Activated naive CD4-positive, alpha-beta T cell (primary cell): ENCODE measurements at places on chromosomes 4 and X.

DNA sequence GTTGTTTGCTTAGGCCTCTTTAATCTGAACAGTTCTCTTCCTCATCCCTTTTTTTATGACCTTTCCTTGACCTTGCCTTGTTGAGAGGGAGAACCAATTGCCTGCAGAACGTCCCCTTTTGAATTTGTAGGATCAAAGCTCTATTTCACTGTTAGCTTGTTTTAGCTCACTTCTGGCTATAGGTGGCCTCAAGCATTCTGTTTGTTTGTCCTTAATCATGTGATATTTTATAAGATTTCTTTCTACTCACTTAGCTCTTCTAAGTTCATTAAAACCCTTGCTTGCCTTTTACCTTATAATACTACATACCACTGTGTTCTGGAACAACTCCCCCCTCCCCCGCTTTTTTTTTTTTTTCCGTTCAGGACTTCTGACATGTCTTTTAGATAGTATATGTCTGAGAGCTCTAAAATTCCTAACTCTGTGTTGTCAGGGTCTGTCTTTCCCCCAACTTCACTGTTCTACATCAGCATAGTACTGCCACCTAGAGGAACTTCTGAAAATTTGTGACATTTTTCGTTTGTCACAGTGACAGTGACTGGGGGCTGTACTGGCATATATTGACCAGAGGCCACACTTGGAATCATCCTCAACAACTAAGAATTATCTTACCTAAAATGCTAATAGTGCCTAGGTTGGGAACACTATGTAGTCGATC lies 128.5 kb downstream of the LARP7 start:
- DNase-seq: no peak

DNA sequence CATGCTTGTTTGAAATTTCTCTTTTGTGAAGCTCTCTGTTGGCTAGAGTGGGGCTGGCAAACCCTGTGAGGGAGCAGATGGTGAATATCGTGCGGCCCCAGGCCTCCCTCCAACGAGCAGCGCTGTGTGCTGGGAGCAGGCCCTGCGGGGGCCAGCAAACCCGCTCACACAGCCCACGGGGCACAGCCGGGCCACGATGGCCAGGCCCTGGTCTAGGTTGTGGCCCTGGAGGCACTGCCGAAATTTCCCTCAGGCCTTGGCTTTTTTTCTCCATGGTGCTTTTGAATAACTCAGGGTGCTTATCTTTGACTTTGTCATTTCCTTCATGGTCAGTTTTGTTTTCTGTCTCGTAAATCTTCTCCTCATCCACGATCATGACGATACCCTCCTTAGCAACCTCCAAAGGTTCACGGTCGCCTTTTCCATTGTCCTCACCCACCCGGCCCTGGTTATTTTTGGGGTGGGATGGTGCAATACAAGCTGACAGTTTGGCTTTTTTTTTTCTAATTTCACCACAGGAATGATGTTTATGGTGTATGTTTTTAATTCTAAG lies 20.7 kb downstream of the PCGF3 start:
- no peak for DNase-seq

GRCh38 chrX:106035064-106035463 lies 3.5 kb downstream of the SERPINA7 start:
- no peak for DNase-seq

DNA sequence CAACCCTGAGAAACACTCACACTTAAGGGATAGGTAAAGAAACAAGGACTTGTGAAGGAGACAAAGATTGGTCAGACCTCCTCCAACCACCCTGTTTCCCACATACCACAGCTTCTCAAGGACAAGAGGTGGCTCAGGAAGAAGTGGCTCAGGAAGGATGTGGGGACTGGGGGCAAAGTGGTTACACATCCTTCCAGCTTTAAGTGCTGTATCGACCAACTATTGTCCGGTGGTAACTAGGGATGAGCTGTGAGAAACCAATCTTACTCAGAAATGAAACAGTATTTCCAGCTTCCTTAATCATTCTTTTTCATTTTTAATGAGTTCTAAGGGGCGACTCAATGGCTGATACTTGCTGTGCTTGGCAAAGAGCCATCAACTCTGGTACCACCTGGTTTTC lies 8.5 kb upstream of the LHFPL1 start:
- DNase-seq: no peak

- DNase-seq: no peak
Observed at GRCh38 chr4:117577686-117578311, 456.5 kb upstream of the NDST3 start.

- no peak for DNase-seq
Observed at GRCh38 chr4:180792541-180792940, 1450.7 kb upstream of the TENM3 start.

DNA sequence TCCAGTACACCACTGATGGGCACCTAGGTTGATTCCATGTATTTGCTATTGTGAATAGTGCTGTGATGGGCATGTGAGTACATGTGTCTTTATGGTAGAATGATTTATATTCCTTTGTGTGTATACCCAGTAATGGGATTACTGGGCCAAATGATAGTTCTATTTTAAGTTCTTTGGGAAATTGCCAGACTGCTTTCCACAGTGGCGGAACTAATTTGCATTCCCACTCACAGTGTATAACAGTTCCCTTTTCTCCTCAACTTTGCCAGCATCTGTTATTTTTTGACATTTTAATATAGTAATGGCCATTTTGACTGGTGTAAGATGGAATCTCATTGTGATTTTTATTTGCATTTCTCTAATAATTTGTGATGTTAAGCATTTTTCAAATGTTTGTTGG lies 25.9 kb downstream of the CC2D2A start:
- no peak for DNase-seq

DNA sequence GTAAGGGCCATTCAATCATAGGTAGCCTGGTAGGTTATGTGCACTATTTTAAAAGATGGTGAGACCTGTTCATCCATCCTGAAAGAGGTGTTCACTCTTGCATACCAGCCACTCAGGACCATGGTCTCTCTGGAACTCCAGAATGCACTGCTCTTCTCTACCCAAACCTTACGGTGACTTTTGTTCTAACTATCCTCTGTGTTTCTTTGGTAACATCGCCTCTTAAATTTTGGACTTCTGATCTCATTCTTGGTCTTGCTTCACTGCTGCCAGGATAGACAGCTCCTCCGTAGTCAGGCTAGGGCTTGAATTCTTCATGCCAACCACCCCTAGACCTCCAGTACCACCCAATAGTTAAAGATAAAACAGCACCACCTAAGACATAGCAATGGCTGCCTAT lies 346.3 kb upstream of the GALNT7 start:
- DNase-seq: no peak

DNA sequence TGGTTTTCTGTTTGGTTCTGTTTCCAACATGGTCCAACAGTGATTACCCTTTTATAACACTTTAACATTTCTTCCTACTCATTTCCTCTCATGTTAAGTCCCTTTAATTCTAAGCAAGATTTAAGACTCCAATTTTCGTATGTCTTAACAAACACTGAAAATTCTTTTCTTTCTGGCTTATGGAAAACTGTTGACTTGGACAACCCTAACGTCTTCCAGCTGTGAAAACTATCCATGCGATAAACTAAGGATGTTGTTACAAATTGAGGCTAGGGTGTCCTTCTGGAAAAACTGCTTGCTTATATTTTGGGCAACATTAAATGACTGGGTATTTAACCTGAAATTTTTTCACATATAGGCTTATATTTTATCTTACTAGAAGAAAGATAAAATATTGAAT lies 33.9 kb upstream of the RTL3 start:
- no peak for DNase-seq

DNA sequence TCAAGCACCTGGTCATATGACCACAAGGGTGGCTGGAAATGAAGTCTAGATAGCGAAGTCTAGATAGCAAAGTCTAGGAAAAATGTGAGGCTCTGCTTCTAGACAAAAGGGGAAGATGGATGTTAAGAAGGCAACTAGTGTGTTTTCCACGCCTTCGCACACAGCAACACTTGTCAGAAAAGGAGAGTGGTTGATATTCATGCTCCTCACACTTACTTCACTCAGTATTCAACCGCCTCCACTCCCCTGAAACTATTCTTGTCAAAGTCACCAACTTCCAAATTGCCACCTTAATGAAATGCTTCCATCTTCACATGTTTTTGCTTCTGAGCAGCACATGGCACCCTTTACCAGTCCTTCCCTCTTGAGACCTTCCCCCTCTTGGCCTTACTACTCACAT lies 27.7 kb upstream of the DCLK2 start:
- no peak for DNase-seq

DNA sequence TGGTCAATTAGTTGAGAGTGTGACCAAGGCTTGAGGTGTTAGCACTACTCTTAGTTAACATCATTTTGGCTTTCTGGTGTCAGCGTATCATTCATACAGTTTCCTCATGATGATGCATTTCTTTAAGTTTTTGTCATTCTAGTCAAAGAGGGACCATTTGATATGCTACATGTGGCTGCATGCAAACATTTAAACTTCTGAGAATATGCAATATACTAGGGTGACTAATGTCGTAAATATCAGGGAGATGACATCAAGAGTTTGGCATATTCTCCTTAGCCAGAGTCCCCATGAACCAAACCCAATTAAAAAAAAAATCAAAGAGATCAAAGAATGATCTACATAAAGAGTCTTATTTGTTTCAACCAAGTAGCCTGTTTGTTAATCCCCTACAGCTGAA lies 537.4 kb upstream of the PCDH7 start:
- DNase-seq: no peak

- no peak for DNase-seq
Observed at GRCh38 chrX:45424326-45424725, 223.7 kb upstream of the DIPK2B start.

DNA sequence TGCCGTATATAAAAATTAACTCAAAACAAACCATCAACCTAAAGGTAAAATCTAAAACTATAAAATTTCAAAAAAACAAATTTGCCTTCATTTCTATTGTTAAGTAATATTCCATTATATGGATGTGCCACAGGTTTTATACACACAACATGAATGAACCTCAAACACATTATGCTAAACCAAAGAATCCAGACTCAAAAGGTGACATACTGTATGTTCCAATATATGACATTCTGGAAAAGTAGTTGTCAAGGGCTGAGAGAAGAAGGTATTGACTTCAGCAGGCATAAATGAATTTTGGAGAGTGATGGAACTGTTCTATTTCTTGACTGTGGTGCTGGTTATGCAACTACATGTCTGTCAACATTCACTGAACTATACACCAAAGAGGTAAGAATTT lies 56.6 kb downstream of the CNOT6L start:
- no peak for DNase-seq

DNA sequence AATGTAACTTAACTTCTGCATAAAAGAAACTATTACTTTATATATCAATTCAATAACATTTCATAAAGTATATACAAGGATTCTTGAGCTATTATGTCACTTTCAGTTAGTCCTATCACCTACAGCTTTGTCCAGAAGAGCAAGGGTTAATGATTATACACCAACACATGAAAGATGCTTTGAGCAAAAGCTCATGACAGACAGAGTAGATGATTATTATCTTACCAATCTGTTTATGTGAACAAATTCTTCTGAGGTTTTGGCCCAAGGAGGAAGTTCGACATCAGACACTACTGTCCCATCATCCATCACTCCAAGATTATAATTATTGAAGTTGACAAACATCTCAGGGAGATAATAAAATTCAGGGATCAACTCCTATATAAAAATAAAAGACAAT lies 166.7 kb upstream of the MAB21L2 start:
- DNase-seq: no peak

DNA sequence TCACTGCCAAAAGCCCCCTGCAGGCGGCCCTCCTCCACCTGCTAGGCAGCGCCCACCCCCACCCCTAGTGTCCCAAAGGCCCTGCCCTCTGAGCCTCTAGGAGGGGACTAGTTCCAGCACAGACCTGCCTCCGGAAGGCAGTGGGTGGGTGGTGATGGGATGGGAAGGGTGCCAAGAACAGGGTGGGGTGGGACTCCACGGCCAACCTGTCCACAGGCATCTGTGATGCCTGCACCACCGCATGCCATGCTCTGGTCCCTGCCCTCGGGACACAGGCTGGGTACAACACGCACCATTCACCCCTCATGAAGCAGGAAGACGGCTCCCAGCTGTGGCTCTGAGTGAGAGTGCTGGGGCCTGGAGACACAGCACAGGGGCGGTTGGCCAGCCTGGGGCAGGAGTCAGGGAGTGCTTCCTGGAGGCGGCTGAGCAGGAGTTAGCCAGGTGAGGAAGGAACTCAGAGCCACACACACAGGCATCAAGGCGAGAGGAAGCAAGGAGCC lies 243.1 kb upstream of the PSAPL1 start:
- DNase-seq: no peak

- no peak for DNase-seq
Observed at GRCh38 chr4:11299016-11299415, 129.7 kb downstream of the HS3ST1 start.

DNA sequence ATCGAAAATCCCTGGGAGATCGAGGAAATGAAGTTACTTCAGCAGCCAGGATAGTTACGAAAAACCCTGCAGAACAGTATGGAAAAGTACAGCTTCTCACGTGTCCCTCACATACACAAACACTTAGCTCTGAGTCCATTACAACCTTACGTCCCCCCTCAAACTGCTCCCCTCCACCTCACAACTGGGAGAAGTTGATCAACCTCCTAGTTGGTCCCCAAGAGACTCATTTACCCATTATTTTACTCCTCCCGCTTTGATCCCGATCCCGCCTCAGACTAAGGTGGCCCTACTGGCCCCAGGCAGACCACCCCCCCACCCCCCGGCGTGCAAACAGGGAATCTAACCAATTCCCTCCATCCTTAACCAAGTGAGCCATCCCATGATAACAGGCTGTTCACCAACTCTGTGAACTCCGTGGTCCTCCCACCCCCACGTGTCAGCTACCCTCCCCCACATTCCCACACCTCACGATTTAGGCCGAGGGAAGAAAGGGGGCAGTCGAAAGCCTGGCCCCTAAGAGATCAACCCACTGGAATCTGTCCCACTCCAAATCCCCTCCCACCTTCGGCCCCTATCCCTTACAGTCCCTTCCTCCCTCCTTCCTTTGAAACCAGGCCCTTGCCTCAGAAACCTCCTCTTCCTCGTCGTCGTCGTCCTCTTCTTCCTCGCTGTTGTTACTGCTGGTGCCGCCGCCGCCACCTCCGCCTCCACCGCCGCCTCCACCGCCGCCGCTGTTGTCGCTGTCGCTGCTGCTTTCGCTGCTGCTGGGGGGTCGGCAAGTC lies 755 bp downstream of the ANKRD17 start:
- DNase-seq: no peak

- no peak for DNase-seq
Observed at GRCh38 chr4:116480546-116480945, 604.8 kb downstream of the TRAM1L1 start.

GRCh38 chr4:112119353-112119783 lies 25.9 kb upstream of the FAM241A start:
- DNase-seq: no peak

DNA sequence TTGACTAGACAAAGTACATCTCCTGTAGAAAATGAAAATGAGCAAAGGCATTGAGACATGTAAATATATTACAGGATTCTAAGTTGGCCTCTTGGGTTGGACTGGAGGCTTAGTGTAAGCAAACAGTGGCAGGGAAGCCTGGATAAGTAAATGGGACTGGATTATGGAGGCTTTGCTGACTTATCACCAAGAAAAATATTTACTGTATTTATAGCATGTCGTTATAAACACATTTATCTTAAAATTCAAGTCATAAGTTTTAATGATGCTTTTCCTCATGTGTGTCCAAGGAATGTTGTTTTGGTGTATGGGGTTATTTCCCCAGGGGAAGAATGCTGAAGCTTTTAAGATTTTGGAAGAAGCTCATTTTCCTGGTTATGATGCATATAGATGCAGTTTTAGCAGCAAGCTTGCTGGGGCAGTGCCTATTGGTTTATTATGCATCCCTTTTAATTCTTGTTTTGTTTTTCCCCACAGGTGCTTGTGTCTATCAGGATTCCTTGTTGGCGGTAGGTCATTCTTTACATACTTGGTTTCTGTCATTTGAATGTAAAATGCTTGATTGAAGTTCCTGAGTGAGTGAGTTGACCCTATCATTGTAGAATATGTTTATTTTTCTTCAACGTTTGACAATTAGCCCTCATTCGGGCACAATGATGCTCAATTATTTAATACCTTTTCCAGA lies 8.5 kb downstream of the FRAS1 start:
- no peak for DNase-seq
